ENCODE measurements at places on chromosomes 7 and 10.

- no peak for DNase-seq
Observed at GRCh38 chr10:132270721-132271457, 36.9 kb downstream of the STK32C start.

DNA sequence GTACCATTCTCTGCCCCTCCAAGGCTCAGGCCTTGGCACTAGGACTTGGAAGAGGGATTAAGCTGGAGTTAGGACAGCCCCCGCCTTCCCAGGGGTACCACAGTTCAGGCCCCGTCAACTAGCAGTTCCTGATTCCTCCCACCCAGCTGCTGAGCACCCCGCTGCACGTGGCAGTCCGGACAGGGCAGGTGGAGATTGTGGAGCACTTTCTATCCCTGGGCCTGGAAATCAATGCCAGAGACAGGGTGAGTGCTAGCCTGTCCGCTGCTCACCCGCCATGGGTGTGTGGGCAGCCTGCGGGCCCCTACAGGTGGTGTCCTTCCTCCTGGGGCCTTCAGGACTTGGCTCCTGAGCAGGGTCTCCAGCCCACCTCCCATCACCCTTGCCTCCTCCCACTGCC, 2.0 kb upstream of the HOGA1 start:
- DNase-seq: peak; percentile 33

DNA sequence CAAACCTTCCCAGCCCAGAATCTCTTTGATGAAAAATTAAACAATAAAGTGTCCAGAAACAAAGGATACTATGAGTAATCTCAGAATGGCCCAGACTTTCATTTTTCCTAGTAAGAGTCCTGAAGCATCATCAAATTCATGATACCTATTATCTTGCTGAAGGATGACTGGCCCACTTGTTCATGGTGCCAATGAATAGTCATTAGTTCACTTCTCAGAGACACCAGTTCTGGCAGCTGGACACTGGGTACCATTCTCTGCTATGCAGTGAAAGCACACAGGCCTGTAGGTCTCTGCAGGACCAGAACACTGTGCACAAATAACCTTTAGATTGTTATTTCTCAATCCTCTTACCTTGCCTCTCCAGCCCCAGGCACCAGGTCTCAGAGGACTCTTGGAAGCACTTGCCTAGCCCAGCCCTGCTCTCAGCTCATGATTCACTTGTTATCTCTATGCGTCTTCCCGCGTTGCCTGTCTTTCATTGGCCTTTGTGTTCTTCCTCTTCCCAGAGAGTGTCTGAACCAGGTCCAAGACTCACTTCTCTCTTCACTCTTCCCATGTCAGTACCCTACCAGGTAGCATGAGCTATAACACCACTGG, 98.1 kb upstream of the AGBL3 start:
- no peak for DNase-seq

GRCh38 chr7:101179713-101180112, 380 bp downstream of the NAT16 start:
- peak; percentile 82 for DNase-seq

- DNase-seq: peak; percentile 50
Observed at GRCh38 chr7:2757904-2758672, 70.1 kb downstream of the AMZ1 start.

GRCh38 chr7:126361183-126361582, 891.6 kb downstream of the GRM8 start:
- DNase-seq: no peak

- DNase-seq: no peak
Observed at GRCh38 chr10:17989908-17990767, 38.4 kb downstream of the SLC39A12 start.

DNA sequence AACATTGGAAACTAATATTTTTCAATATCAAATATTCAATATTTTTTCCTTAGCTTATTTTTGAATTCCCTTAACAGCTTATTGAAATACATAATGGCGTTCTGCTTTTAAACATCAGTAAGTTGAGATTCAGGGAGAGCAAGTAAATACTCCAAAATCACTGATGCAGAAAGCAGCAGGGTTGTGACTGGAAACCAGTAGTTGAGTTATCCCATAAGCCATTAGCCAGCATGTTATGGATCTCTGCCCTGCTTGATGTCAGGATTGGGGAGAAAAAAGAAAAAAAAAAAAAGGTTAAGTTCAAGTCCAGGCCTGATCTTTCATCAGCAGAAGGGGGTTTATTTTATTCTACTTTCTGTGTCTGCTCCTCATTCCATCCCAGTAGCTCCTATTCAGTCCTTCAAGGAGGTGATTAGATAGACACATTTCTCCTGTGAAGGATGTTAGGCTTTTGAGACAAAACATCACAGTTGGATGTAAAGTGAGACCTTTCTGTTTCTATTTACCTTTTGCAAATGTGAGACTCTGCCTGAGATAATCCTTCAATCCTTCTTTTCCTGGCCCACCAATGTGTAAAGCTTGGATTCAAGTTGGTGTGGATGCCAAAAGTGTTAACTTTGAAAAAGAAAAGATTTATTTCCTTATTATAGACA, 110.9 kb upstream of the HDAC9 start:
- peak; percentile 15 for DNase-seq

DNA sequence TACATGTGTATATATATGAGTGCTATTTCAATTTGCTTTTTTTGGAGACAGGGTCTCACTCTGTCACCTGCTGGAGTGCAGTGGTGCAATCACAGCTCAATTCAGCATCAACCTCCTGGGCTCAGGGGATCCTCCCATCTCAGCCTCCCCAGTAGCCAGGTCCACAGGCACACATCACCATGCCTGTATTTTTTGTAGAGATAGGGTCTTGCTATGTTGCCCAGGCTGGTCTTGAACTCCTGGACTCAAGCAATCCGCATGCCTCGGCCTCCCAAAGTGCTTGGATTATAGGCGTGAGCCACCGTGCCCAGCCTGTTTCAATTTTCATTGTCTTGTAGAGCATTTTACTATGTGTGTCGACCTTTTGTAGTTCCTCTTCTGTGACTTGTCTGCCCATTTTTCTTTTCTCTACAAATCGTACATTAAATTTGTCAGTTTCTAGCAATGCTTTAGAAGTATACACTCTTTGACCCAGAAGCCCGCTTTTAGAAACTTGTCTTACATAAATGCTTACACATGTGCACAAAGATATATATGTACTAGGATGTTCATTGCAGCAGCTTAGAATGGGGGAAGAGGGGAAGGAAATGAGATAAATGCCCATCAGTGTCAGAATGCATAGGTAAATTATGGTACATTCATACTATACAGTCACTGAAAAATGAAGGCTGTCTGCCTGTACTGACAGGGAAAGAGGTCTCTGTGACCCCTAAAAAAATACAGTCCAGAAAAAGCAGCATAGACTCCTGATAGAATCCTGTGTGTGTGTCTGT, 12.2 kb upstream of the RFC2 start:
- DNase-seq: no peak

All from H7 (cell line).